ENCODE measurements at places on chromosomes 6 and 20.

- no peak for DNase-seq
Observed at GRCh38 chr20:44065401-44066340, 121.3 kb downstream of the JPH2 start.

- no peak for DNase-seq
Observed at GRCh38 chr6:35475573-35475972, 7.4 kb downstream of the RPL10A start.

DNA sequence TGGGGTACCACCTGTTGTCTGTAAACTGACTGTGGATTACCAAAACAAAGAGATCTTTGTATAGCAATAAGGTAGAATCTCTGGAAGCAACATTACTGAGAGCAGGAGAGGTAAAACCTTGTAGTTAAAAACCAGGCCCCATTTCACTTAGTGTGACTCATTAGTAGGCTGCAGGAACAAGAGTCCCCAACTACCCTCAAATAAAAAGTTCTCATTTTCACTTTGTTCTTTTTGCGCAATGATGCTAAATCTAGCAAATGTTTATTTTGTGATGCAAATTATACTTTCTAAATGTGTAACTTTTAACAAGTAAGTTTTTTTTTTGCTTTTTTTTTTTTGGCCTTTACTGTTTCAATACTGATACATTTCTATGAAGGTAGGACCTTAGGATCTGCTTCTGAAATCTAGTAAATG is 67.1 kb downstream of the ESF1 start:
- DNase-seq = no peak

GRCh38 chr6:83352424-83353061 is 78.3 kb downstream of the ME1 start:
- DNase-seq = no peak

DNA sequence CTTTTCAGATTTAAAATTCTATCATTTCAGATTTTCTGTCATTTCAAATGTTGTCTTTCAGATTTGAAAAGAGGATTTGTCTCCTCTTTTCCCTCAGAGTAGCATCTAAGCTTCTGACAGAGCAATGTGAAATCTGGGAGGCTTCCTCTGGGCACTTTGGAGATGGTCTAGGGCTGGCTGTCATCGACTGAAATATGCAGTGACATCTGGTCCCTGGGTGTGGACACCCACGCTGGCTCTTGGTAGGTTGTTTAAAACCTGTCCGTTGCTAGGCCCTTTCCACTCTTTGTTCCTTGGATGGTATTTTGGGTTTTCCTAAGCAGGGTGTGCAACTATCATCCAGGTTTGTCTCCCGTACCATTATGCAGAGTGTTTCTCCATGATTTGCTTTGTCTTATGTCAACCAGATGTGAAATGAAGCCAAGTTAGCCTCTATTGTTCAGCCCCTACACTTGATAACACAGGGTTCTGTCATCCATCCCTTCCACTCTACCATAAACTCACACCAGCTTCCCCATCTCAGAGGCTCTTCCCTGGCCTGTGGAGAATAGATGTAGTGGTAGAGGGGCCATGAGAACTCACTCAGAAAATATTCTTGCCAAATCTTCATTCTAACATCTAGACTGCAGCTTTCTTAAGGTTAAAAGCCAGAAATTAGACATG is 5.0 kb upstream of the VIP start:
- DNase-seq = no peak

DNA sequence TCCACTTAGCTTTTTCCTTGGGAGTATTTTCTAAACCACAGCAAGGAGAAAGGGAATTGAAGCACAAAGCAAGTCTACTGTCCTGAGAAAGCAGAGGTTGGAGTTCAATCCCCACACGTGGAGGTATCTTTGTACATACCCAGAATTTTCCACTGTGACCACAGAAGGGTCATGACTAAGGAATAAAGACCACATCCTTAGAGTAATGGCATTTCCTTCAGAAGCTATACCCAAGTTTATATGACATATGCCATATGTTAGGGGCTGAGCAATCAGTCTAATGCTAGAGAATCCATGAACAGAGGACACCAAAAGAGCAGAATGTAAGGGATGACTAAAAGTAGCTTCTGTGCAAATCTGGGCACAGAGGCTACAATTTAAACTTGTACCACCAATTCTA is 46.4 kb downstream of the ATG5 start:
- peak; percentile 88 for DNase-seq

DNA sequence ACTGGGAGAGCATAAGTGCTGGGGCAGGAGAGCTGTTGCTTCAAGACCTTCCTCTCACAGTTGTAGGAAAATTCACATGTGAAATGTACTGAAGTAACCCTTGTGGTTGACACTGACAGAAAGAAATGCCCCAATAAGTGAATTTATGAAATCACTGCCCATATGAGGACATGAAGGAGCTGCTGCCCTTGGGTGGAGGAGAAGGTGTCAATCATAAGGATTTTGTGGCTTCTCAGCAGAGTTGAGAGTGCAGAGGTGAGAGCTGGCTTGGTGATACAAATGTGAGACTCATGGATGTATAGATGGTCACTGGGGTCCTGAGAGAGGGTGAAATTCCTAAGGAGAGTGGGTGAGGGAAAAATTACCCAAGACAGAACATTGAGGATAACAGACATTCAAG is 33.9 kb upstream of the CMTR1 start:
- no peak for DNase-seq

DNA sequence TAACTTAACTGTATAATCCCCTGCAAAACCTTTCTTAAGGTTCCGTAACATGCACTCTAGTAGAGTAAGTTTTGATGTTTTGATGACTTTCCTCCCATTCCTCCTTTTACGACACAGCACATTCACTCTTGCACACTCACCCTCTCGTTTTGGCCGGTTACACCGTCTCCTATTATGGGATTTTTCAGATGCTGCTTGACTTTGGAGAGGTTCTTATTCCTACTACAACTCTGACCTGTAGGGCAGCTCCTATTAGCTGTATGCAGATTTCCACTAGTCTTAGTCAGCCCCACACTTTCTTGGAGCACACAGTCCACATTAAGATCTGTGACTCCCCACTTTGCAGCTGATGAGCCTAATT is 223.7 kb upstream of the SYNCRIP start:
- no peak for DNase-seq

DNA sequence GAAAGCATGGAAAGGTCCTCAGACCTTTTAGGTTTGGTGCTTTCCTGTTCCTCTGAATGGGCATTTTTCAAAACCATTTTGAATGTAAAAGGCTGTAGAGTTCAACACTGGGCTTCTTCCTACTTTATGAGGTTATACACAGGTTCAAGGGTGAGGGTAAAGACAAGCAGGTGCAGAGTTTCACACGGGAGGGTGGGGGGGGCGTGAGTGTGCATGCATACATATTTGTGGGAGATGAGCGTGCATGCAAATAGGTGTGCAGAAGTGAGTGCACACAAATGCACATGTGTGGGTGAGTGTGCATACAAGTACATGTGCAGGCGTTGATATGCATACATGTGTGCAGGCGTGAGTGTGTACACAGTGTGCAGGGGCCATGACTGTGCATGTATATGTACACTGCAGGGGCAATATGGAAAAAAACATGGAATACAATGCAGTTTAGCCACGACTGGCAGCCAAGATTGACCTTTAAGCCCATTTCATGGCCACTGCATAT is 183.1 kb downstream of the GMPR start:
- no peak for DNase-seq

- no peak for DNase-seq
Observed at GRCh38 chr6:47129129-47129528, 87.0 kb upstream of the ADGRF1 start.

DNA sequence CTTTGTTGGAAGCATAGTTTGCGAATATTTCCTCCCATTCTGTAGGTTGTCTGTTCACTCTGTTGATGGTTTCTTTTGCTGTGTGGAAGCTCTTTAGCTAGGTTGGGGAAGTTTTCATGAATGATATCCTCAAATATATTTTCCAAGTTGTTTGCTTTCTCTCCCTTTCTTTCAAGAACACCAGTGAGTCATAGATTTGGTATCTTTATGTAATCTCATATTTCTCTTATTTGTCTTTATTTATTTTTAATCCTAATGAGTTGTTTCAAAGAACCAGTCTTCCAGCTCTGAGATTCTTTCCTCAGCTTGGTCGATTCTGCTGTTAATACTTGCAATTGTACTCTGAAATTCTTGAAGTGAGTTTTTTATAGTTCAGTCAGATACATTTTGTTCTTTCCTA is 628.0 kb upstream of the ID4 start:
- no peak for DNase-seq

Data from fibroblast of upper back skin (primary cell).